ENCODE measurements at places on chromosomes 1 and 21. TPM values are rescaled to one million over a fixed set of nuclear protein-coding genes. Genes with fewer than 3 reads are reported as not detected.

FAM229A gene
- 1.8 TPM for polyA plus RNA-seq

SPRR3 gene
- polyA plus RNA-seq, result not detected

LAMC2 gene
- polyA plus RNA-seq, result 1.3 TPM

ALPL gene
- 0.96 TPM for polyA plus RNA-seq

NLRP3 gene
- 0.22 TPM for polyA plus RNA-seq

FMO2 gene
- 9.4 TPM for polyA plus RNA-seq

CYP4A22 gene
- 0.04 TPM for polyA plus RNA-seq

B3GALT6 gene
- polyA plus RNA-seq, result 15.6 TPM

DISP3 gene
- polyA plus RNA-seq, result 0.01 TPM

TMEM35B gene
- 8.5 TPM for polyA plus RNA-seq

RHOC gene
- 89.7 TPM for polyA plus RNA-seq

F11R gene
- polyA plus RNA-seq, result 2.9 TPM

AUNIP gene
- 0.13 TPM for polyA plus RNA-seq

TCP10L gene
- polyA plus RNA-seq, result 0.35 TPM

LRRC39 gene
- polyA plus RNA-seq, result 89.3 TPM

TMIGD3 gene
- polyA plus RNA-seq, result 0.85 TPM

OR2L8 gene
- not detected for polyA plus RNA-seq

OR6N2 gene
- polyA plus RNA-seq, result not detected

FCRLB gene
- 0.25 TPM for polyA plus RNA-seq

NUP210L gene
- polyA plus RNA-seq, result not detected

HSD3B1 gene
- not detected for polyA plus RNA-seq

RAB42 gene
- 0.21 TPM for polyA plus RNA-seq

LCE6A gene
- polyA plus RNA-seq, result not detected

CADM3 gene
- polyA plus RNA-seq, result 0.32 TPM
